ENCODE measurements at places on chromosomes 1 and 21.
A peak's percentile ranks its signal among the peaks of the same experiment; 100 is the strongest.

DNA sequence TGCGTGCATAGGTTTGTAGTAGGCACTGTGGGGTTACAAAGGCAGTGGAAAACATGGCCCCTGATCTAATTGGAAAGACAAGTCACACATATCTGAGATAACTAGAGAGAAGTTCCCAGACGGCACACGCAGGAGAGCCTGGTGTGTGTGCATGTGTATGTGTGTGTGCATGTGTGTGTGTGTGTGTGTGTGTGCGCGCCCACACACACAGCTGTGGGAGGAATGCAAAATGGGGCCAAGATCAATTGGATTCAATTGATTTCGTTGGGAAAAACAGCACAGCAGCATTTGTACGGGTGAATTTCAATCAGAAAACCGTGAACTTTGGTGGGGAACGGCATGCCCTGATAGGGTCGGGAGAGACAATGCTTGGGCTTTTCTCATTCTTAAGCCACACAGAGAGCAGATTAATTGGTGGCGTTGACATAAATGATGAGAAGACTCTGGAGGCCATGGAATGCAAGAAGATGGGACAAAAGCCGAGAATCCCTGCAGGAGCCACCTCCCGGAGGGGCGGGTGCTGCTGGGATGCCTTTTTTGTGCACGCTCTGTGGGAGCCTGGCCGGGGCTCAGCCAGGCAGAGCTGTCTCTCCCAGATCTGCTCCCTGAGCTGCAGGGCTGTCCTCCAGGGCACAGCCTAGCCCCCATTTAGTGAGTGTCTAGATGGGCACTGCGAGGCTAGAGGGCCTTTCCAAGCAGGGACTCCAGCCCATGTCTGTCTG lies 322.0 kb downstream of the CAMTA1 start:
- DNase-seq: no peak

DNA sequence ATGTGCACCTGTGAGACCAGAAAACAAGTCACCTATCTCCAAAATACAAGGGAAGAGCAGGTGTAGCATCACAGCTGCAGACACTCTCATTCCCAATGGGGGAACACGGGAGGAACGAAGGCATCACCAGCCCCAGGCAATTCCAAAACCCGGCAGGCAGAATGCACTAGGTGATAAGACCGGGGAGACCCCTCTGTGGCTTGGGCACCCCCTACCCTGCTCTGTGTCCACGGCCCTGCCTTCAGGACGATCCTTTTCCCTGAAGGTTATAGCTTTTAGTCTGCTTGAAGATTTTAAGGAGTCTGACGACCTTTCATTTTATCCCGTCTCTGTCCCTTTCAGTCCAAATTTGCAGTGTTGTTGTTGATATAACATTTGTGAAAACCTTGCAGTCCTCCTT lies 19.2 kb downstream of the TRPM2 start:
- DNase-seq: no peak

GRCh38 chr1:54223441-54224202 lies 23.7 kb downstream of the MRPL37 start:
- no peak for DNase-seq

GRCh38 chr1:6033986-6034749 lies 11.5 kb upstream of the KCNAB2 start:
- no peak for DNase-seq

DNA sequence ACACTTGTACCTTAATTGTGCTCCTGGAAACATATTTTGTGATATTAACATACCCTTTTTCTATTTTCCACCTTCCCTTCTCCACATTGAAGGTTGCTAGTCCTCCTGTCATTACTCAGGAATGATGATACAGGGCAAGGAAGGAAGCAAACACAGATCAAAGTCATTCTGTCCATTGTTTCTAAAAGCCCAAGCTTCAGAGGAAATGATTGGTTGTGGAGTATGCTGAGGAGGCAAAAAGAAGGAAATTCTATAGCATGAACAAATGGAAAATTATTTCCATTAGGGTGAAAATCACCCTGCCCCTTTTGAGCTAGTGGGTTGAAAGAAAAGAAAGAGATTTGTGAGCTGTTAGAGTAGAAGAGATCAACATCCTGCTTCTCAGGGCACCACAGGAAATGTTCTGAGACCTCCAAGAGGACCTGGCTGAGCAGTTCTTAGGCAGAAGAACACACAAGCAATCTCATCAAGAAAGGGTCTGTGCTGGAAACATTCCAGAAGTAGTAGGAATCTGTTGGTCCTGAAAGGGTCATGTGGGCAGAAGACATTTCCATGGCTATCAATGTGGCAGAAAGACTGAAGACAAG lies 29.0 kb upstream of the PRRX1 start:
- DNase-seq: no peak

- DNase-seq: no peak
Measured at GRCh38 chr1:39250460-39251240, 46.2 kb downstream of the MACF1 start.

DNA sequence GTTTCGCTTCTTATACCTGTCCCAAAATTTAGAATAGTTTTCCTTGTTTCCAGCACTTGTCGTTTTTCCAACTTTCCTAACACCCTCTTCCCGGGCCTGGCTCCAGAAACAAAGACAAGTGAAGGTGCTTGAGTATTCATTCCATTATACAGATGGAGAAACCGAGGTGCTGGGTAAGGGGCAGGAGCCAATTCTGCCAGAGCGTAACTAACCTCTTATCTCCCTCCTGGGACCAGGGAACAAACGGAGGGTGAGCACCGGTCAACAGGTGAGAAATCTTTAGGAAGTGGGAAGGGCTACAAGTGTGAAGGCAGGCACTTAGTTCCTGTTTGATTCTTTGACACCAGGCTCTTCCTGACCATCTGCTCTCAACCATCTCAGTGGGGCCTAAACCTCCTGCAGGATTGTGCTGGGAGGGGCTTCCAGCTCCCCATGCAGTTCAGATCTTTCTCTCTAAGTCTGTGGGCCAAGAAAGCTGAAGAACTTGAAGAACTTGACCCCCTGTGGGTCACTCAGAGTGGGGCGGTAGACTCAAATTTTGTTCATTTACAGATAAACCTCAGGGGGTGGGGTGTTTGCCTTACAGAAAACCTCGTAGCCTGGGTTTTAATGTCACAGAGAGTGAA lies 8.7 kb downstream of the PLXNA2 start:
- no peak for DNase-seq

DNA sequence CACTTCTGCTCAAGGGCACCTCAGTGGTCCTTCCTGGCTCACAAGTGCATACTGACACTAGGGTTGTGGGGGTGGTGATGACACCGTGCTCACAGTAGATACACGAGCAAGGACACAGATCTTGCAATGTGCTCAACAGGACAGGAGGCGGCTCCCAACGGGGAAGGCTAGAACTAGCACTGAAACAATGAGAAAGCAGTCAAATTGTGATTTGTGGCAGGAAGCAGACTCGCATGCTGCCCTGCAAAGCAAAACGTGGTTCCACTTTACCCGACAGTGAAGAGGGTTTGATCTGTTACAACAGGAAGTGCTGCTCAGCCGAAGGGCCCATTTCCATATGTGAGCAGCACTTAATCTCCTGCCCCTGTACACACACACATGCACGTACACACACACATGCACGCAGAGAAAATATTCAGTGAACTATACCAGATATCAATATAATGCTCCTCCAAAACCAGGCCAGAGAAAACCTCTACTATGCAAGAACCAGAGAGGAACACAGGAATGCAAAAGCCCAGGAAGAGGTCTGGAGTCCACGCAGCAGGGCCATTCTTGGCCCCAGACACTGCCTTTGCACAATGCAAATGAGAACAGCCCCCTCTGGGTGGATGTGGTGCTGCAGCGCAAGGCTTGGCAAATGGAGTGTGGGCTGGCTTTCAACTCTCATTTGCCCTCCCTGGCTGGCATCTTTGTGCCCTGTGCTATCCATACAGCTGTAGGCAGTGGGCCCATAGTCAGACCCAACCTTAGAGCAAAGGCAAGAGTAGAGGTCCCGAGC lies 47.1 kb downstream of the KANK4 start:
- peak; percentile 1 for DNase-seq

DNA sequence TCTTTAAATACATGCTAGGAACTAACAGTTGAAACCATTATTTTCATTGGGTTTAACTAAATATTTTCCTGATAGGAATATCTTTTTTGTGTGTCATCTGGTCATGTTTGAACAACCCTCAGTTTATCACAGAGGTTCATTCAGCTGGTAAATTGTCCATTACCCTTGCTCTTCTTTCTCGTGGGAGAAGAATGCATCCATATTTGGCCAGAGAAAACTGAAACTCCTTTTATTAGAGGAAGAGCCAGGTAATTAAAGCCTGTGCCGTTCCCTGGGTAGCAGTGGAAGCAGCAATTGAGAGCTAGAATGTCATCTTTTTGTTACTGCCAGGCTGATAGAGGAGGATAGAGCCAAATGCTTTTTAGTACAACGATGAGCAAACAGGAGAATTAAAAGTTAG lies 587.2 kb upstream of the ZRANB2 start:
- no peak for DNase-seq

GRCh38 chr21:22356663-22357062 lies 1358.5 kb downstream of the NCAM2 start:
- no peak for DNase-seq

DNA sequence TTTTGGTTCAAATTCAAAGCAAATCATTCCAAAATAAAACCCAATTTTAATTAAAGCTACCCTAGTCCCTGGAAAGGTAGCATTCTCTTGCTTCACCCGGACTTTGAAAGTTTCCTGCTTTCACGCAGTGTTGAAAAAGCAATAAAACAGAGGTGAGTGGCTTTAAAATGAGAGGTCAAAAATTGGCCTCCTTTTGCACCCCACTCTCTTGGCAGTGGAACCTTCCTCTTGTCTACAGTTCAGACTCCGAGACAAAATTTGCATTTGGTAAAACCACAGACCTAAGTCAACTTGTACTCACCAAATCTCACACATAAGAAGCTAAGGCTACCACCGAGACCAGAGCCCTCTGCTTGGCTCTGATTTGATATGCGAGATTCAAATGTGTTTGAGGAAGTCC lies 252.7 kb downstream of the TTLL7 start:
- no peak for DNase-seq

GRCh38 chr21:25608044-25608737 lies 910 bp upstream of the MRPL39 start:
- peak; percentile 59 for DNase-seq

DNA sequence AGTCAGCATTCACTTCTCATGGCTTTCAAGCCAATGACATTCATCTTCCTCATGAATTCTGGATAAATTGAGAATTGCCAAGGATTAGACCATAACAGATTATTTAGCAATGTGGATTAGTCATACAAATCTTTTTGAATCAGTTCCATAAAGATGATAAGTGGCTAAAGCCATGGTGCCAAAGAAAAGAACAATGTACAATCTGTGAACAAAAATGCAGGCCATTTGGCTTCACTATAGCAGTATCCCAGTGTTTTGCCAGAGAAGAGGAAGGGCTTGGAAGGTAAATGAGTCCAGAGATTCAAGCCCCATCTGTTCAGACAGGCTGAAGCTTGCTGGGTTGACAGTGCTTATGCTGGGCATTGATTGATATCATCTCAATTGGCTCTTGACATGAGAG lies 376.4 kb upstream of the LRRC7 start:
- no peak for DNase-seq

DNA sequence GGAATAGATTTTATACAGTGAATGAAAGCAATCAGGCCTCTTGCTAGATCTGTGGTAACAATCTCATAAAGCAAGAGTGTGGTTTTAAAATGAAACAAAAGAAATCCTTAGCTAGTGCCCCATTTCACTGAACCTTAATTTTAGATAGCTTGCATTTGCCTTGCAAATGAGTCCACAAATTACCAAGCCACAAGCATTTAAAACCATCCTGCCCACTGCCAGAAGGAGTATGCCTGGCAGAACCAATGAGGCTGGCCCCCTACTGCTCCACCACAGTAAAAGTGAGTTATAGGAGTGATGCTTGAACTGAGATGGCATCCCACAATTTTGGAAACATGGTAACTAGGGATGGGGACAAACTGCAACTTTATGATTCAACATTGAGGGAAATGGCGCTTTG lies 206.4 kb upstream of the LMO4 start:
- DNase-seq: no peak

- no peak for DNase-seq
Measured at GRCh38 chr1:6099787-6100765, 54.4 kb downstream of the KCNAB2 start.

DNA sequence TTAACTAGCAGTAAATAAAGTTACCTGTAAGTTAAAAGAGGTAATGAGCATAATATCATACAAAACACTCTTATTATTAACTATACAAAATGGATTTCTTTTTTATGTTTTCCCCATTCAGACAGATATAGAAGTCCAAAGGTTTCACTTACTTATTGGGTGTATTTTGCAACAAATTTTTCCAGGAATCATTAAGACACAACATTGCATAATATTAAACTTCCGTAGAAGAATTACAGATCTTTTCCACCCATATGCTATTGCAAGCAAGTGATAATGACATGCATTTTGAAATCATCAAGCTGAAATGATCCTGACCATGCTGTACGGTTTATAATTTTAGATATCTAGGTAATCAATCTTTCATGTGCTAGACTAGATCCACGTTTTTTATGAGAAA lies 957.0 kb downstream of the NCAM2 start:
- no peak for DNase-seq

GRCh38 chr21:39842741-39843459 lies 24.3 kb upstream of the PCP4 start:
- DNase-seq: no peak

DNA sequence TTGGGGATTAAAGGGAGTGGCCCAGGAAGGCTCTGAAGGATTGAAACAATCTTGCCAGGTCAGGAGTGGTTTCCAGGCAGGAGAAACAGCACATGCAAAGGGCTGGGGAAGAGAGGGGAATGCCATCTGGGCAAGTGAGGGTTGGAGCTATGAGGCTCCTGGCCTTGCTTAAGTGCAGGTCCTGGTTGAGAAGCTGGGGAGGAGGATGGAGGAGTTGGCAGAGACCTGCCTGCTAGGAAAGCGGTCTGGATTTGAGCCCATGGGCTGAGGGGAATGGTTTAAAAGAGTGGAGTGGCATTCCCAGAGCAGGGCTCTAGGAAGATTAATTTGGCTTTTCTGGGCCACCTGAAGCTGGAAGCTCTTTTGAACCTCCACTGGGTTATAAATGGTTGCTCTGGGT lies 9.2 kb downstream of the IGSF21 start:
- DNase-seq: no peak

DNA sequence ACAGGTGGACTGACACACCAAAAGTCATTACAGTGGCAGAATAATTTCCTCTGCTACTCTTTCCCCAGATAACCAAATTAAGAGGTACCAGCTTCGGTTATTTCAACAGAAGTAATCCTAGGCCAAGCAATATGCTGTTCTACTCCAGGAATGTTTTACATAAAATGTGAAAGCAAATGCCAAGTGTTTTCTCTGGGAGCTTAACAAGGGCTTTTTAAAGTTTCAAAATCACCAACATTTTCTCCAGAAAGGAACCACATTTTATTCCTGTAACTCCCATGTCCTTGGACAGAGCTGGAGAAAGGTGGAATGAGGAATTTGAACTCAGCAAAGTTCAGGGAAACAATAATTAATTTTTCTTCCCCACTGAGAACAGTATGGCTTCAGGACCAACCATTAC lies 27.2 kb downstream of the CNN3 start:
- no peak for DNase-seq

- DNase-seq: no peak
Measured at GRCh38 chr21:25240974-25241373, 366.3 kb downstream of the MRPL39 start.

GRCh38 chr21:45074818-45075595 lies 627 bp downstream of the ADARB1 start:
- no peak for DNase-seq

Data from activated gamma-delta T cell treated with anti-CD3 and anti-CD28 coated beads, Interleukin-2, amount 50 U/mL, for 16 hours (primary cell).